ENCODE measurements at places on chromosomes 7 and 10.

DNA sequence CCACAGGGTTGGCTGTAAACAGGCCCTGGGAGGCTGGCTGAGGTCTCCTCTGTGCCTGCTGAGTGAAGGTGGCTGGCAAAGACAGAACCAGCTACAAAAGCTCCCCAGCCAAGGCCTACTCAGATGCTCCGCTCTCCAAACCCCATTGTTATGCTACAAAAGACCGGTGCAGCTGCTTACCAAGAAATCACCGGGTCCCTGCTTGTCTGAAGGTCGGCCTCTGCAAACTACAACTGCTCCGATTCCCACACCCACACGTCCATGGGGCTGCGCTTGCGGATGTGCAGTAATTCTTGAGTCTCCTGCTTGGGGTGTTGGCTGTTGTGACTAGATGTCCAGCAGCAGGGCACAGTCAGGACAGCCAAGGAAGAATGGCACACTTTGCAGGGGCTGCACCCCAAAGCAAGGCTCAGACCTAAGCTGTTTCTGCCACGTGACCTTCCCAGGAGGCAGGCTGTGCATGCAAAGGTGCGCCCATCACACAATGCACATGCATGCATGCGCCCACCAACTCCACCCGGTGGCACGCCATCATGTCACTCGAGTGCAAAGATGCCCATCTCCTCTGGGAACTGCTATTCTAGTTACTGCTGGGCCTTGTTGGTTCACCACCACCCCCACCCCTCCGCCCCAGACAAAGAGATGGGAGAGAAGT, 97.8 kb downstream of the OAT start:
- no peak for DNase-seq

DNA sequence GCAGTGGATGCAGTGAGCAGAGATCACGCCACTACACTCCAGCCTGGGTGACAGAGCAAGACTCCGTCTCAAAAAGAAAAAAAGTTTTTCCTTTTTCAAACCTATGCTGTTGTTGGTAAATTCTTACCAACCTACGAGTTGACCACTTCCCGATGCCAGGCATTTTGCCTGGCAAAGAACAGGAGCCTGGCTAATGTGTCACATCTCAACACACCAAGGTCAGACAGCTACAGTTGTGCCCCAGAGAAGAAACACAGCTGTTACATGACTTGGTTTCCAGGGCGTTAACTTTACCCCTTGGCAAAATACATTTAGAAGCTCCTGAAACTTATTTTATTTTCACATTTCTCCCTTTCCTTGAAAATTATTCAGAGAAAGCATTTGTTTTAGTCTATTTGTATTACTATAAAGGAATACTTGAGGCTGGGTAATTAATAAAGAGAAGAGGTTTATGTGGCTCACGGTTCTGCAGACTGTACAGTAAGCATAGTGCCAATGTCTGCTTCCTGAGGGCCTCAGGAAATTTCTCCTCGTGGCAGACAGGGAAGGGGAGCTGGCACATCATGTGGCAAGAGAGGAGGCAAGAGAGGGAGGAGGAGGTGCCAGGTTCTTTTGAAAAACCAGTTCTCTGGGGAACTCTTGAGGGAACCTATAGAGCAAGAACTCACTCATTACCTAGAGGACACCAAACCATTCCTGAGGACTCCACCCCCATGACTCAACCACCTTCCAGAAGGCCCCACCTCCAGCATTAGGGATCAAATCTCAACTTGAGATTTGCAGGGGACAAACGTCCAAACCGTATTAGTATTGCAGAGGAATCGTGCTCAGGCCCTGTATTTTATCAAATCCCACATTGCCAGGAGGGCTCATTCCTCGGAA, 83.3 kb downstream of the PAXIP1 start:
- DNase-seq: no peak

GRCh38 chr10:97542169-97543024, 30.2 kb upstream of the ANKRD2 start:
- peak; percentile 24 for DNase-seq

DNA sequence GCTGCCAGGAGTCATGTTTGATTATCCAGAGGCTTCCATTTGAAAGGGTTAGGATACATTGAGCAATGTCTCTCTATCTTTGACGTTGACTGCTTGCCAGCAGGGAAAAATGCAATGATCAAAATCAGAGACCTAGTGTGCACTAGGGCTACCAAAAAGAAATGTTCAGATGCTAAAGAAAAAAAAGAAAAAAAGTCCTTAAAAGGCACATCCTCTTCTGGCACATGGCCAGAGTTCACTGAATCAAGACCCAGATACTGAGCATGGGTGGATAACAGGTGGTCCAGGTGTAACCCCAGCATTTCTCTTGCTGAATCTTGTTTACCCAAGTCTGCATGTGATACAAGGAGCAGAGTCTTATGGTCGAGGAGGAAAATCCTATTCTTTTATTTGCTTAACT, 899.3 kb downstream of the SORCS3 start:
- DNase-seq: no peak

DNA sequence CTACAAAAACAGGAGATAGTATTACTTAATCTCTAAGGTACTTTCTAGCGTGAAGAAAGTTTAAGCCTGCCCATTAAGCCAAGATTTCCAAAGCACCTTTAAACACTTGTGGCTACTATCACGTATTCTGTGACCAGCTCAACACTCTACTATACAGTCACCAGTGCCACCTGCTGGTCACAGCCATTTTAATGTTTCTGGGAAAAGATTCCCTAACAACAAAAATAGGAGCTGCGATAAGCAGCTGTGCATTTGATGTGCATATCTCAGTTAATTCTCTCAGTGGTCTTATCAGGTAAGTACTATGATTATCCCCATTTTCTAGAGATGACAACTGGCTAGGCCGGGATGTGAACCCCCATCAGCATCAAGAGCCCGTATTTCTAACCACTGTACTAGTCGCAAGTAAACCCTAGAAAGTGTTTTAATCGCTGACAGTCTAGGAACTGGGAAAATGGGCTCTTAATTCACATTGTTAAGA, 860 bp downstream of the SEC31B start:
- peak; percentile 17 for DNase-seq

GRCh38 chr7:123846217-123846891, 1.4 kb downstream of the HYAL4 start:
- no peak for DNase-seq
